CD14-positive monocyte (primary cell): ENCODE measurements at places on chromosomes 2 and 18.

- DNase-seq, result no peak
Measured at GRCh38 chr2:51335087-51336058, 303.4 kb upstream of the NRXN1 start.

- no peak for DNase-seq
Measured at GRCh38 chr18:41858761-41859555, 96.1 kb upstream of the PIK3C3 start.

DNA sequence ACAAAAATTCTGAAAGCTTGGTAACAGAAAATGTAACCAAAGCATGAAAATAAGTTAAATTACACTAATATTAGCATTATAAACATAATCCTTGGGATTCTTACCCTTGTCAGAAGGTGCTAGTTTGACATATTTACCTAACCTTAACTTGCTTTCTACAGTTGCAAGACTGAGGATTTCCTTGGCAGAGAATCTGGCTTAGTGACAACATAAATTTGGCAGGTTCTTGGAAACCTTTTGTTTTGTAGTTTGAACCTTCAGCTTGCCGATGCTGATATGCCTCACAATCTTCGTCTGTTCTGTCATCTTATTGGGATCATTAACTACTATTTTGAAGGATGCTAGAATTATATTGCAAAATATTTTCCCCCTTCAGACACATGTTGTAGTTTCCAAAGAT is 3.4 kb downstream of the XIRP2 start:
- no peak for DNase-seq

- no peak for DNase-seq
Measured at GRCh38 chr2:68715353-68716041, 19.1 kb upstream of the ARHGAP25 start.

- no peak for DNase-seq
Measured at GRCh38 chr2:195356920-195357440, 300.0 kb upstream of the SLC39A10 start.

- no peak for DNase-seq
Measured at GRCh38 chr18:60895181-60895580, 438.0 kb upstream of the CDH20 start.

DNA sequence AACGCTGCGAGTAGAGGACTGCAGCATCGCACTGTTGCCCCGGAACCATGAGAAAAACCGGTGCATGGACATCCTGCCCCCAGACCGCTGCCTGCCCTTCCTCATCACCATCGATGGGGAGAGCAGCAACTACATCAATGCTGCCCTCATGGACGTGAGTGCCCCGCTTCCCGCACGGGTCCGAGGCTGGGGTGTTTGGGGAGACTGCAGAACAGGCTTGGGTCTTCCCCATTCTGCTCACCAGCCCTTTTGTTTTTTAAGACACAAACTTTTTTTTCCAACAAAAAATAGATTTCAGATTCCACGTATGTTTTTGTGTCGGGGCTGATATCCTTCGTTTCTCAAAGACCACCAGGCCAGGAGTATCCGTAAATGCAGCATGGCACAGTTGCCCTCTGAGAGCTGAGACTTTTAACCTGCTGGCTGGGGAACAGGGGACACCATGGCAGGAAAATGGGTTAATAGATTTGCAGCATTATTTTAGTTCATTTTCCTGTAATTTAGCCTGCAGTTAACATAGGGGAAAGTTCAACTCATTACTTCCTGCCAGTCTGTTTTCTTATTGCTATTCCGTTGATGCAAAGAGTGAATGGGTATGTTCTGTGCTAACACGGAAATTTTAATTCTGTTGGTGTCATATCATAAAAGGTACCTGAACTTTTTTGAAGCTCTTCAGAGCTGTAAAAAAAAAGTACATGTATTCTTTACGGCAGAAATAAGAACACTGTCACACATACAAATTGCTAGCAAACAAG is 229.9 kb upstream of the RAB12 start:
- DNase-seq, result no peak

DNA sequence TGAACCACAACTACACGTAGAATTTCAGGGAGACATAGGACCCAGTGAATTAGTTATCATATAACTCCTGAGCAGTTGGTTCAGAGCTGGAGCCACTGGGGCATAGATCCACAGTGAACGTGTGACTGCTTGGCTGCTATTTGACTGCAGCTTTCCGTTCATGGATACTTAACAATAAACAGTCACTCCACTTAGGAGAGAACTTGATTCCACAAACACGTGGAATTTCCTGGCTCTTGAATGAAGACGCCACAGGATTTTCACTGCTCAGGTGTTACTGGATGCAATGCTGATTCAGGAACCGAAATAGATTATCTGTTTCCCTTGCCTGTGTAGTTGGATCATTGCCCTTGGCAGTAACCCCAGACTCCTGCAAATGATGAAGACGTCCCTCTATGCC is 679.1 kb upstream of the ZEB2 start:
- DNase-seq, result no peak

GRCh38 chr2:126864861-126865260 is 33.8 kb upstream of the TEX51 start:
- no peak for DNase-seq

- no peak for DNase-seq
Measured at GRCh38 chr2:118854507-118855345, 7.3 kb upstream of the EN1 start.

DNA sequence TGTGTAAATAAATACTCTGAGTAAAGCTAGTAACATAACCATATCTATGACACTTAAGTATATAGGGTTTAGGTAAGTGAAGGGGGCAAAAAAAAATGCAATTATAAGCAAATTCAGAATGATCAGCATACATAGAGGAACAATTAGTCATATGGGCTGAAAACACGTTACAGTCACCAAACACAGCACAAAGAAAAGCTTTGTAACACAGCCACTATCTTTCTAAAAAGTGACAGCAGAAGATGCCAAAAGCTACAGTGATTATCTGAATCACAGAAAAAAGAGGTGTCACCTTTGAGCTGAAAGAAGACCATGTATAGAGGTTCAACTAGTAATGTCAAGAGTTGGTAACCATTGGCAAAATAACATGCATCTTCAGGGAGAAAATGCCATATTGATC is 115.5 kb downstream of the ERBB4 start:
- no peak for DNase-seq

DNA sequence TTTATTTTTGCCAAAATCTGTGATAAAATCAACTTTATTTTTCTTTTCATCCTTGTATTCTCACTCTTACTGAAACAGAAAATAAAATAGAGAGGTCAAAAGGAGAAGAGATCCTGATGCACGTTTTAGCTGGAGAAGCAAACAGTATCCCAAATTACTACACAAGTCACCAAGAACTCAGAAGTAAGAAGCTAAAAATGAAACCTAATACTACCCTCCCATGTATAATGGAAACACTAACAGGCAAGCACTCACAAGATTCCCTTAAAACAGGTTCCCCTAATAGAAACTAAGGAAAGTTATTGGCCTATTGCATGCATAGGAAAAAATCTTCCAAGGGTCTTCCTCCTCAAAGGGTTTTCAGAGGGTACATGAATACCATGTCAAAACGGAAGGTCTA is 927.0 kb downstream of the ERBB4 start:
- no peak for DNase-seq

- peak; percentile 86 for DNase-seq
Measured at GRCh38 chr2:201157694-201158093, 25.2 kb upstream of the CASP10 start.

DNA sequence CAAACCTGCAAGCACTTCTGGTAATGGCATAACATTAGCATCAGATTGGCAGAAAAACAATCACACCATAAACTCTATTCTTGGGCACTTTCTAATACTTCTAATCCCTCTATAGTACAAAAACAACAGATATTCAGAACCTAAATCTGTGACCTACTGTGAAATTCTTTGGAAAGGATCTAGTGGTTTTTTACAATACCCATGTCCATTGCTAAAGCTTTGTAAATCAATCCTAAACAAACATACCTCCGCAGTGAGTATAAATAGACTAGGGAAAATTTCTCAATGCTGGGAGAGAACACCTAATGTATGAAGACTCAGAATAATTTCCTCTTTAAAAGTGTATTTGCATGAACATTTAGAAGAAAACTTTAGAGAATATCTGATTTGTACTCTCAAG is 1098.5 kb upstream of the DDX18 start:
- no peak for DNase-seq

- DNase-seq, result no peak
Measured at GRCh38 chr2:188327518-188328213, 36.0 kb downstream of the GULP1 start.

- DNase-seq, result no peak
Measured at GRCh38 chr2:237637429-237638135, 10.2 kb downstream of the LRRFIP1 start.

DNA sequence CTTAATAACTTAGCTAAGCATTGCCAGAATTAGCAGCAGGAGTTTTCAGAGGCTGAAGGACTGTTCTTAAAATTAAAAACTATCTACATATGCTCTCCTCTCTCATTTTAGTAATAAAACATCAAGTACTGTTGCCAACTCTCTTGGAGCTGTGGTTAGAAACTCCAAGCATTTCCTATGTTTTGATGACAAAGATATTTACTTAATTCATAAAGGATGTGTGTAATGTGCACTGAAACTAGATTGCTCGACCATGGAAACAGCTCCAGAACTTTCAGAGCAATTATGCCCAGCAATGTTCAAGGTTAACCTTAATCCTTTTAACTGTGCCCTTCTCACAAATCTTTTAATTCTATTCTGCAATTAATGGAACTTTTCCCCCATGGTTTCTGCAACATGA is 8.4 kb downstream of the GRP start:
- DNase-seq, result no peak

- DNase-seq, result no peak
Measured at GRCh38 chr2:75667884-75668283, 21.3 kb downstream of the MRPL19 start.

DNA sequence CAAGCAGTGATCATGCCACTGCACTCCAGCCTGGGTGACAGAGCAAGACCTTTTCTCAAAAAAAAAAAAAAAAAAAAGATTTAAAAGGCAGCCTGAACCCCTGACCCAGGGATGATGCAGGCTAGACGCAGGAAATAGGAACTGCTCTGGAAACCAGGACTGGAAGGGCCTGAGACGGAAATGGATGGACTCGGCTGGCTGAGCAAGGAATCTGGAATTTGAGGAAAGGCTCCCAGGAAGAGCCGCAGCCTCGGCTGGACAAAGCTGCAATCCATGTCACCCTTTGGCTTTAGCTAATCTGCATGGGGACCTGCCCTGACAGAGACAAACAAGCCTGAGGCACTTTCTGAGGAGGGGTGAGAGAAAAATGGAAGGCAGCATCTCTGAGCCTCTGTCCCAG is 55.0 kb upstream of the DAPL1 start:
- no peak for DNase-seq

GRCh38 chr18:40524881-40525280 is 1430.2 kb upstream of the PIK3C3 start:
- no peak for DNase-seq

DNA sequence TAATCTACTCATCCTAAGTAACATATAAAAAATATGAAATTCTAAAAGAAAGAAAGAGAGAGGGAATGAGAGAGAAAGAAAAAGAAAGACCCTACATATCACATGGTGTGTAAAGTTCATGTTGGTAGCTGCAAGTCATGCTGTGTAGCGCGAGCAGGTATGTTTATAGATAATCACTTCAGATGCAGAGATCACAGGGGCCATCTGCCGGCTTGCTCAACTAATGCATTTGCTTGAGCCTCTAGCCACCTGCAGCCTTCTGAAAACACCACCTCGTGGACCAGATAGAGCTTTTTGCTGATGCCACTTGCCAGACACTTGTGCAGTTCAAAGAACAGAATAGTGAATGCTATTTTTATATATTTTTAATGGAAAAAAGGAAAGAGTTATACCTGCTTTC is 37.6 kb downstream of the CDH7 start:
- DNase-seq, result no peak

- no peak for DNase-seq
Measured at GRCh38 chr2:62578803-62579640, 73.0 kb upstream of the TMEM17 start.
